ENCODE measurements at places on chromosomes 11 and 22. TPM values are rescaled to one million over a fixed set of nuclear protein-coding genes. Genes with fewer than 3 reads are reported as not detected.

Gene YAP1
- total RNA-seq: 112 TPM

Gene TMEM191C
- total RNA-seq: 1.4 TPM

Gene TRIM49D2
- not detected for total RNA-seq

Gene CD3E
- 2.5 TPM for total RNA-seq

Gene CTNND1
- 270 TPM for total RNA-seq

Gene TCN1
- 1.3 TPM for total RNA-seq

Gene UPK3A
- not detected for total RNA-seq

Gene SCO2
- 1.9 TPM for total RNA-seq
